Hematopoietic multipotent progenitor cell treated with erythropoietin and hydrocortisone succinate and interleukin-3 and kit ligand, for 15 days (in vitro differentiated cells): ENCODE measurements at places on chromosomes 5 and 9.

DNA sequence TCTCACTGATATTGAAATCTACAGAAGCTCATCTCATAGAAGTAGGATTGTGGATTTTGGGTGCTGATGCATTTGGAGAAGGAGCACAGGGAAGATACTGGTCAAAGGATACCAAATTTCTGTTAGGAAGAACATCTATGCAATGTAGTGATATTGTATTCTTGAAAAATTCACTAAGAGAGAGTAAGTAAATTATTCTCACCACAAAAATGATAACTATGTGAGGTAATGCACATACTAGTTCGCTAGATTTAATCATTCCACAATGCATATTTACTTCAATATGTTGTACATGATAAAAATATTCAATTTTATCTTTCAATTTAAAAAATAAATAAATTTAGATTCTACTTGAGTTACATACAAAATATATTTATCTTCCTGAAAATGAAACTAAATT is 2040.5 kb upstream of the C9orf72 start:
- DNase-seq, result no peak

- no peak for DNase-seq
Measured at GRCh38 chr9:120442308-120442995, 137.5 kb downstream of the CDK5RAP2 start.

DNA sequence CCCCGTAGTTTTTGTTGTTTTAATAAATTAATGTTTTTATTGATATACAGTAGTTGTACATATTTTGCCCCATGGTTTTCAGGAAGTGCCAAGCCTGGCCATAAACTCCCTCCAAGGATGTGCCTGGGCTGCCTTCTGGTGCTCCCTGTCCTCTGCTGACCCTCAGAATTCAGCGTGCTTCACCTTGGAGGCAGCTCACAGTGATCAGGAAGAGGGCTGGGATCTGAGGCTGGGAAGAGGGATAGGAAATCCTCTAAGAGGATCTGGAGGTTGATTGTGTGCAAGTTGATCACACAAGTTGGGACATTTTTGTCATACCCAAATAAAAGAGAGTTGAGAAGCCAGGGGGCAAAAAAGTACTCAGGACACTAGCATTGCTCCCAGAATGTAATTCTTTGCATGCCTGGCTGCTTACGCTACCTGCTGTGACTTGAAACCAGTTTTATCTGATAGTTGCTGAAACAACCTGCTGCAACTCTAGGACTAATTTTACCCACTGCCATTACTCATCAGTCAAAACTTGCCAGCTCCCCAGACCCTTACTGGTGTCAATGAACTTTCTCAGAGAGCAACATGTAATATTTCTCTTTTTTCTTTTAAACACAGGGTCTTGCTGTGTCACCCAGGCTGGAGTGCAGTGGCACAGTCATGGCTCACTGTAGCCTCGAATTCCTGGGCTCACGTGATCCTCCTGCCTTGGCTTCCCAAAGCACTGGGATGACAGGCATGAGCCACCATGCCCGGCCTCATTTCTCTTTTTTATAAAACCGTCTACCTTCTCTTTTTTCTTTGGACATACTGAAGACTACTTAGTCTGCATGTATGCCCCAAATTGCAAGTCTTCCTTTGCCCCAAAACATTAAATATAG is 29.0 kb downstream of the PDE6A start:
- DNase-seq, result no peak

- DNase-seq, result no peak
Measured at GRCh38 chr9:132862533-132862932, 15.6 kb downstream of the AK8 start.

- DNase-seq, result no peak
Measured at GRCh38 chr5:96629774-96630173, 32.4 kb upstream of the CAST start.

DNA sequence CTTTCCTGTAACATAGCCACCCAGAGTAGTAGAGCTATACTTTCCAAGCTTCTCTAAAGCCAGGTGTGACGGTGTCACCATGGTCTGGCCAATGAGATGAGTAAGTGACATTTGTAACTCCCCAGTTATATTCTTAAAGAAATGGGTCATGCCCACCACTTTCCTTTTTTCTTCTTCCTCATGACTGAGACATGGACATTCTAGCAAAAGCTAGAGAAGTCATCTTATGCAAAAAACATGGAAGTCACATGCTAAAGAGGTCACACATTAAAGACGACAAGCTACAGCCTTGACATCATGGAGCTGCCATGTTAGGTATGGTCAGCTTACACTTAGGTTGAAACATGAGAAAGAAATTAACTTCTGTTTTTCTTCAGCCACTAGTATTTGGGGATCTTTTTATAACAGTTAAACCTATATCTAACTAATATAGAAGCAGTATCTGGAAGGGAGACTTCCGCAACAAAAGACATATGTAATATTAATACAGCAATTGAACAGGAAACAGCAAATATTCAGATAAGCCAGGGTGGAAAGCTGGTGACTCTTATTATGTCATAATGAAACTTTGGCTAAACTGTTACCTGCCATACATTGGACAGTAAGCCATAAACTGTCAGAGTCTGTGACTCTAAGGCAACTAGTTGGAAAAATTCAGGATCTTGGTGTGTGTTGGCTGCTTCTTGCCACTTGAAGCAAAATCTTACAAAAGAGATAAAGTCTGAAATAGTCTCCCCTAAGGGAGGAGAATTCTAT is 54.7 kb upstream of the SNX2 start:
- DNase-seq, result no peak

GRCh38 chr9:85041466-85042137 is 372.1 kb downstream of the NTRK2 start:
- no peak for DNase-seq

GRCh38 chr5:155833287-155833686 is 493.7 kb upstream of the SGCD start:
- no peak for DNase-seq

- DNase-seq, result no peak
Measured at GRCh38 chr5:139475865-139476617, 5.2 kb downstream of the SMIM33 start.

- DNase-seq, result no peak
Measured at GRCh38 chr5:159759791-159760290, 156.4 kb upstream of the ADRA1B start.
